Activated T-cell treated with anti-CD3 and anti-CD28 coated beads, Interleukin-2, amount 50 U/mL, for 1 hour (primary cell): ENCODE measurements at places on chromosomes 11 and 22.

DNA sequence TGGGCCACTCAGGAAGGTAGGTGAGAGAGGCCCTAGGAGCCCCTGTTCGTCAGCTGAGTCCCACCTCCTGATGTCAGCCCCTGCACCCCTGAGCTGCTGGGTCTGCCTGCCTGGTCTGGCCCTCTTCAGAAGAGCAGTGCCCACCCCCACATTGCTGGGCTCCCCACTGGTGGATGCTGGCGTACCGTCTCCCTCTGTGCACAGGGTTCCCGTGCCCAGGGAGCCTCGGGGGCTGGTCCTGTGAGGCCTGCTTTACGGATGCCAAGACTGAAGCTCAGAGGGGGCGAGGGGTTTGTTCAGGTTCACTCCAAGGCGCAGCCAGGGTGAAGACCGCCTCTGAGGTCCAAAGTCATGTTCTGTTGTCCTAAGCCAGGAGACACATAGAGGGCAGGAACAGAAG, 44.7 kb upstream of the GCAT start:
- no peak for DNase-seq

DNA sequence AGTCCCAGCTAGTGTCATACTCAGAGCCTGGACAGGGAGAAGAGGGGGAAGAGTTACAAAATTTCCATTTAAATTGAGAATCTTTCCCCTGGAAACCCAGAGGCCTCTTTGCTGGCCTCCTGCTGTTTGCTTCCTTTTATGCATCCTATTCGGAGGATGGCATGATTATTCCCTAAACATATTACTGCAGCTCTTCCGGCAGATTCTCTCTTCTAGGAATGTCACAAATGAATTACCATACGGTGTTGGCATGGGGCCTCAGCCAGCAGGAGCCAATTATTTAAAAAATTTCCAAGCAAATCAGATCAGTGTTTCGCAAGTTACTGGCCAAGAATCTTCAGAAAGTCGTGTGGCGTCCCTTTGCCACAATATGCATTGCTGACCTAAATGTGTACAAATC, 326.7 kb upstream of the NCAM1 start:
- no peak for DNase-seq

DNA sequence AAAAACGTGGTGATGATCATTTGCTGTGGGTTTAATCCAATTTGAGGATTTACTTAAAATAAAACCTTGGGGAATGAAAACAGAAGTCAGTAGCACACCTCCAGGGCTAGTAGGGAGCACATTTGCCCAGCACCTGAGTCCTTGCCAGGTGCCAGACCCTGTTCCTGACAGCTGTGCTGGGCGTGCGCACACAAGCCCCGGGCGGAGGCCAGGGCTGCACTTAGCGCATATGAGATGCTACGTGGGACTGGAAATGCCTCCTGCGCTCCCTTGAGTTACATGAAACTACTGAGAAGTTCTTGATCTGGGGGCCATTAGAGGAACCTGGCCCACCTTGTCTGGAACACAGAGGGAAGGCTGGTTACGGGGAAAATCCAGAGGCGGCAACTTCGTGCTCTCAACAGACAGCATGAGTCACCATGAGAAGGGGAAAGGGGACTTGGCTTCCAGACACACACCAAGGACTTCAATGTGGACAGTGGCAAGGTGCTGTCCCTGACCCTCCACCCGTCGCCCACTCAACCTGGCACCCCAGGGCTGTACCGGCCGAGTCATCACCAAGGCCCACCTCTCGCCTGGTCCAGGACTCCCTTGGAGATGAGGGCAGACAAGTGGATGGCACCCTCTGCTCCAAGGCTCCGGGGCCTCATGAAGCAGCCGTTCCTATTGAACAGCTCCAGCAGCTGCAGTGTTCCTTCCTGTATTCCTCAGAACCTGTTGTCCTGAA, 1468.6 kb downstream of the BRD1 start:
- no peak for DNase-seq

DNA sequence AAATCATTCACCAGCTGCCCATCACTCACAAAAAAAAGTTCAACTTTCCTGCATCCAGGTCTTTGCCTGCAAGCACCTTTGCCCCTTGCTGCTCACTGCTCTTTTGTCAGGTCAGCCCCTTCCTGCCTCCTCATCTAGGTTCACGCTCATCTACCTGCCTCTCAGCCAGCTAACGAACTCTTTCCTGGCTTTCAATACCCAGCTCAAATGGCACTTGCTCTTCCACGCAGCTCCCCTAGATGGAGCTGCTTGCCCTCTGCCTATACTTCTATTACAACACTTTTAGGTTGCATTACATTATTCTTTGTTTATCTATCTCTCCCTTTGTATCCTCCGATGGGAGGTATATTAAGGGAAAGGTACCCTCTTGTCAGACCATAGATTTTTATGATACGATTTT, 78.9 kb upstream of the TBCEL start:
- DNase-seq = no peak

DNA sequence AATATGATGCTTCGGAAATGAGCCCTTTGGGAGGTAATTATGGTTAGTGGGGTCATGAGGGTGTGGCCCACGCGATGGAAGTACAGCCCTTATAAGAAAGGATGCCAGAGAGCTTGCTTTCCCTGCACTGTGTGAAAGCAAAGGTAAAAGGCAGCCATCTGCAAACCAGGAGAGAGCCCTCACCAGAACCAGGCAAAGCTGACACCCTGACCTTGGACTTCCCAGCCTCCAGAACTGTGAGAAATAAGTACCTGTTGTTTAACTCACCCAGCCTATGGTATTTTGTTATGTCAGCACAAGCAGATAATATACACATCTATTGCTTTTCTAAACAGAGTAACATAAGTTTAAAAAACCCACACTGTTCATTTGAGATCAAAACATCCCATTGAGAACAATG, 50.7 kb downstream of the SYN3 start:
- DNase-seq = no peak

GRCh38 chr11:69049490-69049867, 747 bp downstream of the TPCN2 start:
- no peak for DNase-seq

DNA sequence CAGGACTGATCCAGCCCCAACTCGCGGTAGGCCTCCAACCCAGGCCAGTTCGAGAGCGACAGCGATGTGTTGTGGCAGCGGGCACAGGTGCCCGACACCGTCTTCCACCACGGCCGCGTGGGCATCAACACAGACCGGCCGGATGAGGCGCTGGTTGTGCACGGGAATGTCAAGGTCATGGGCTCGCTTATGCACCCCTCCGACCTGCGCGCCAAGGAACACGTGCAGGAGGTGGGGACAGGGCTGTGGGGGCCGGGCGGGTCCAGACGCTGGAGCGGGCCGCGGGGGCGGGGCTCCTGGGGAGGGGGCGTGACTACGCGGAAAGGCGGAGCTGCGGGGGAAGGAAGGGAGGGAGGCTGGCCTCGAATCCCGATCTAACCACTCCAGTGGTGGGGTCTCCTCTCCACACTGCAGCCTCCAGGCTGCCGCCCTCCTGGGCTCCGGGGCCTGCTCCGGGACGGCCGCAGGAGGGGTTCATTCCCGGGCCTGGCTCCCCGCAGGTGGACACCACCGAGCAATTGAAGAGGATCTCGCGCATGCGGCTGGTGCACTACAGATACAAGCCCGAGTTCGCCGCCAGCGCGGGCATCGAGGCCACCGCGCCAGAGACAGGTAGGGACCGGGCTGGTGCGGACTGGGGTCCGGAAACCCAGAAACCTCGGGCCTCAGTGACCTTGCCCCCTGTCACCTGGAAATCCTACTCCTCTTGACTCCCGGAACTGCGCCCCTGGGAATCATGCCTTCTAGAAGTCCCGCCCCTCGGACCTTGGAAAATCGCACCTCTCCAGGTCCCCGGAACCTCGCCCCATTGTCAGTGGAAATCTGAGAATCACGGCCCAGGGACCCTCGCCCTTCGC, 14.9 kb downstream of the TMEM258 start:
- peak; percentile 80 for DNase-seq

- DNase-seq = no peak
These were observed 42.7 kb upstream of the NRIP3 start for GRCh38 chr11:9046481-9046880.

GRCh38 chr22:44245438-44245837, 64.7 kb downstream of the PARVG start:
- no peak for DNase-seq

- DNase-seq = no peak
These were observed 122.3 kb downstream of the MSANTD4 start for GRCh38 chr11:105899772-105900171.

- DNase-seq = no peak
These were observed 83.1 kb downstream of the MN1 start for GRCh38 chr22:27718186-27719035.

DNA sequence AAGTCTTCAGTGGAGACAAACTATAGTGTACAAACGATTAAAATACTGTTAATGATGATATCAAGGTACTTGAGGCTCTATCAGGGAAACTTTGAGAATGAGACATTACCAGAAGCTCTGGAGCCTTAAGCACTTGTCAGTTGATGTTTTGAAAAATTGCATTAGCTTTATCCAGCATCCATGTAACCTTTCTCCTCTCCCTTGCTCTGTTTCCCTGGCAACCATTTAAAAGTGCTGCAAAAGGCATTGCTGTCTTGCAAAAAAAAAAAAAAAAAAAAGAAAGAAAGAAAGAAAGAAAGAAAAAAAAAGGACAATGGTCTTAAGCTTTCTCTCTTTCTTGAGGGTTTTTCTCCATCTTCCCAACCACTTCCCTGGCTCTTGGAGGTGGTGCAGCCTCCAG, 787.0 kb downstream of the OPCML start:
- DNase-seq = no peak

DNA sequence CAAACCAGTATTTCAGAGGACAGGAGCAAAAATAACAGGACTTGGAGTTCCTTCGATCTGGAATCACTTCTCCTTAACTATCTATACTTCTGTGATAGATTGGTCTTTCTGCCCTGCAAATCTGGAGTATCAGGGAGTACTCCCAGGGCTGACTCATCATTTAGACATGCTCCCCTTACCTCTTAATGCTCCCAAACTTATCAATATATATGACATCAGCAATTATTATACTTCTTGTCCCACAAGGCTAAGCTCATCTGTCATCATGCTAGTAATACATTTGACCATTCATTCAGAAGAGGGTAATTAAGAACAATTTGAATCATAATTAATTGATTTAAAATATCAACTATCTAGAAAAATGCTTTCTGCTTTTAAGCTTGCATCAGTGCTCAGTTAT, 163.8 kb downstream of the SWAP70 start:
- DNase-seq = no peak

DNA sequence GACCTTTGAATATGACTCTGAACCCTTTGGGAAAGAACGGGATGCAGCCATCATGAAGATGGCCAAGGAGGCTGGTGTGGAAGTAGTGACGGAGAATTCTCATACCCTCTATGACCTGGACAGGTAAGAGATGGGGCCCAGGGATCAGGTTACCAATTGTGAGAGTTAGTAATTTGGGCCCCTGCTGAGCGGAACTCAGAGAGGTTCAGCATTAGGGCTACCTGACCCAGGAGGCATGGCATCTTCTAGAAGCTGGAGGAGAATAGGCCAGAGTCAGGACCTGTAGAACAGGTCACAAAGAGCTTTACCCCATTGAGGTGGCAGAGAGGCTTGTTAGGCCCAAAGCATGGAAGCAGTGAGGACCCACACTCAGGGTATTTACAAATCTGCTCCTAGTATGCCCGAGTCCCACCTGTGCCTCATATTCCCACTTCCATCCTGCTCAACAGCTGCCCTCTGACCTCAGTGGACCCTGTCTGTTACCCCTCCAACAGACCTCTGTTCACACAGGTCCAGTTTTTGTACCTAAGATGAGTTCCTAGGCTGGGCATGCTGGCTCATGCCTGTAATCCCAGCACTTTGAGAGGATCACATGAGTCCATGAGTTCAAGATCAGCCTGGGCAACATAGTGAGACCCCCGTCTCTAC, 11.6 kb downstream of the CRY2 start:
- no peak for DNase-seq

GRCh38 chr11:65420979-65421793, 1.4 kb upstream of the NEAT1 start:
- DNase-seq = peak; percentile 83

DNA sequence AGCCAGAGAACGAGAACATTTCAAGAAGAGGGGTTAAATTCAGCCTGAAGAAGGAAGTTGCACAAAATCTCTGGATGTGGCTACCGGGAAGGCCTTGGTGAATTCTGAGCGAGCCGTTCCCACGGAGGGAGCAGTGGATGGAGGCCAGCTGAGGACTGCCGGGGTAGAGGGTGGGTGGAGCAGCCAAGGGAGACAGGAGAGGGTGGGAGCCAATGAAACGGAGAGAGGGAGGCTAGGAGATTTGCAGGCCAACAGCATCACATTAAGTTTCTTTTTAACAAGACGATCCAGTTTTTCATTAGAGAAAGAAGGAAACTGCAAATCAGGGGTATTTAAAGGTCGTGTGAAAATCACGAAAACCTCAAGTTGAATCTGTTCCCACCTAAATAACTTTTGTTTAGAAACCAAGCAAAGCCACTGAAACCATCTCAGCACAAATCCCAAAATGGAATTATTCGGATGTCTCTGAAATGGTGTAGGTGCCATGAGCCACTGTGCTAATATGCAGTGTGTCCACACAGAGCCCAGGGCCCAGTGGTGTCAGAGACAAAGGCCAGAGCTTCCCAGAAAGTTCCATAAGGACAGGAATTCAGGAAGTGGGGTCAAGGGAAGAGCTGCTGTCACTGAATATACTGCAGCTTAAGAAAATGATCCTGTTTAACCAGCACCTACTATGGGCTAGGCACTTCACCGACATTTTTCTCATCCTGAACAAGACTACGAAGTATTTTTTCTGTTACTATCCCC, 59.7 kb upstream of the SLC35C1 start:
- no peak for DNase-seq

DNA sequence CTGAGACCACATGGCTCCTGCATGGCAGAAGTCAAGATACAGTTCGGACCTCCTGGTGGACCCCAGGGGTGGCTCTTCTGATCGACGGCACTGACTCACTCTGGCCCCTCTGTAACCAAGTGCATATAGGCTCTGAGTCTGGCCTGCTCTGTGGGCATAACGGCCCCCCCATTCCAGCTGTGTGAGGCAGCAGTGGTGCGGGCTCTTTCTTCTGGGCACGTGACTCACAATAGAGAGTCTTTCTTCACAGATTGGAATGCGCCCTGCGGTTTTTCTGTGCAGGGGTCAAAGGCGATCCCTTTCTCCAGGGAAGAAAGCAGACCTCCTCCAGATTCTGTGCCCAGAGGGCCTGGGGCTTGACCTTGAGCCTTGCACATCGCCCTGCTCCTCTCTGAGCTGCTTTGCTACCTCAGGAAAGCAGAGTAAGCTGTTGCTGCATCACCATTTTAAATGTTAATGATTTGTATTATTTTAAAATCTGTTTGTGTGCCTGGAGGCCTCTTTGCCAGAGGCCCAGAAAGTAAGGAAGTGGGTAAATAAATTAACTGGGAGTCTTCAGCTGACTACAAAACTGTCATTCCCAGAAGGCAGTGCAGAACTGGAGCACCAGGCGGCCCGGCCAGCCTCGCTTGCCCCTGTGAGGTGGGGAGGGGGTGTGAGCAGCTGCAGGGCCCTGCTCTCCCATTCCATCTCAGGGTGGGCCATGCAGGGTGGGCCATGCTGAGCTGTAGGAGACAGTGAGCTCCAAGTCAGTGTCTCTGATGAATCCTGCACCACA, 199.0 kb downstream of the GRIK4 start:
- no peak for DNase-seq

- no peak for DNase-seq
These were observed 58.8 kb upstream of the ZBED5 start for GRCh38 chr11:10916665-10917064.

GRCh38 chr11:128135451-128135850, 451.9 kb downstream of the ETS1 start:
- DNase-seq = no peak

GRCh38 chr22:29388759-29389090, 355 bp upstream of the AP1B1 start:
- no peak for DNase-seq
